ENCODE measurements at places on chromosomes 12 and 14.

DNA sequence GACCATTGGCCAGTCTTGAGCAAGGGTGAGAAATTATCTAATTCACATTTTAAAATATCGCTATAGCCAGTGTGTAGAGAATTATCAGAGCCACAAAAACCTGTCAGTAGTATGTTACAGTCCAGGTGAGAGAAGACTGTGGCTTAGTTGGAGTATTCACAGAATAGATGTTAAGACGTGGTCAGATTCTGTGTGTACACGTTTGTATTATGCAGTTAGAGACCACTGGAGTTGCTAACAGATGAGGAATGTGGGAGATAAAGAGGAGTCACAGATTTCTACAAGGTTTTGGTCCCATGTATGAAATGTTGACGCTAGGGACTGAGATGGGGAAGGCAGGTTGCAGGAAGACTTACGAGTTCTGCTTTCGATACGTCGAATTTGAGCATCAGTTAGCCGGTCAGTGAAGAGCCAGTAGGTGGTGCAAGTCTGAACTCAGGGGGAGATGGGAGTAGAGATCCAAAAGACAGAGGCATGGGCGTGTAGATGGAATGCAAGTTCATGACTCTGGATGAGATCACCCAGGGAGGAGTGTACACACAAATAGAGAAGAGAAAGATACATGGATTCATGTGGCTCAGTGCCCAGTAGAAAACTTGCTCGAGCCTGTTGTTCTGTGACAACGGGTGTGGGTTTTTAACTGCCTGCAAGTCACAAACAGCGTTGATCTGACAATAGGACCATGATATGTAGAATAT lies 114.8 kb upstream of the FLRT2 start:
- peak; percentile 89 for DNase-seq

GRCh38 chr14:77200406-77200985 lies 18.9 kb downstream of the TMEM63C start:
- no peak for DNase-seq

DNA sequence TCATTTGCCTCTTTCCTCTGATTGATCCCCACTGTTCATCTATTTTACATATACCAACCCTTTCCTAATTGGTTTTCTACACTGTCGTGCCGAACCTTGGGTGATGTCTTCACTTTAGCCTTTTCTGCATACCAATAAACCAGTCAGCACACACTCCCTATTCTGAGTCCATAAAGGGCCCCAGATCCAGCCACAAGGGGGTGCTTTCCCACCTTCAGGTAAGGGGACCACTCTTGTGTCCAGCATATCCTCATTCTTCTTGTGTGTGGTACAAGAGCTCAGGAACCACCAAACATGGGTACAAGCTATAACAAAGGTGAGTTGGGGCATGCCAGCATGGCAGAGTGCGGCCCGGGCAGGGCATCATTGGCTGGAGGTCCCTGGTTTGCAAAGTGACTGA lies 859.8 kb downstream of the FSCB start:
- DNase-seq, result no peak

DNA sequence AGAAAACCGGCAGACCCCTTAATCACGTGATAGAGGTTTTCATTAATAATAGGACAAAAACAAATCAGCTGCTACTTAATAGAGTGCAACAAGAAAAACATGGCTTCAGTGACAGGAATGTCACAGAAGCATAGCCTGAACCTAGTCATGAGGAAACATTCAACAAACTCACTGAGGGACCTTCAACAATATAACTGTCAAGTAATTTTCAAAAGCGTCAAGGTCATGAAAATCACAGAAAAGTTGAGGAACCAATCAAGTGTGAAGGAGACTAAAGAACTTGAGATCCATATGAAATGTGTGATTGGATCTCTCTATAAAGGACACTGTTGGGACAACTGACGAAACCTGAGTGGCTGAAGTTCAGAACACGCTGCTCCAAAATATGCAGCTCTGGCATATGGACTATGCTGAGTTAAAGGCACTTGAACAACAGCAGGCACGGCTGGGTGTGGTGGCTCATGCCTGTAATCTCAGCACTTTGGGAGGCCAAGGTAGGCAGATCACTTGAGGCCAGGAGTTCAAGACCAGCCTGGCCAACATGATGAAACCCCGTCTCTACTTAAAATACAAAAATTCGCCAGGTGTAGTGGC lies 16.3 kb downstream of the NDUFA12 start:
- DNase-seq, result no peak

GRCh38 chr14:75343911-75344310 lies 65.3 kb downstream of the FOS start:
- no peak for DNase-seq

GRCh38 chr14:105055736-105056302 lies 9.4 kb downstream of the GPR132 start:
- no peak for DNase-seq

DNA sequence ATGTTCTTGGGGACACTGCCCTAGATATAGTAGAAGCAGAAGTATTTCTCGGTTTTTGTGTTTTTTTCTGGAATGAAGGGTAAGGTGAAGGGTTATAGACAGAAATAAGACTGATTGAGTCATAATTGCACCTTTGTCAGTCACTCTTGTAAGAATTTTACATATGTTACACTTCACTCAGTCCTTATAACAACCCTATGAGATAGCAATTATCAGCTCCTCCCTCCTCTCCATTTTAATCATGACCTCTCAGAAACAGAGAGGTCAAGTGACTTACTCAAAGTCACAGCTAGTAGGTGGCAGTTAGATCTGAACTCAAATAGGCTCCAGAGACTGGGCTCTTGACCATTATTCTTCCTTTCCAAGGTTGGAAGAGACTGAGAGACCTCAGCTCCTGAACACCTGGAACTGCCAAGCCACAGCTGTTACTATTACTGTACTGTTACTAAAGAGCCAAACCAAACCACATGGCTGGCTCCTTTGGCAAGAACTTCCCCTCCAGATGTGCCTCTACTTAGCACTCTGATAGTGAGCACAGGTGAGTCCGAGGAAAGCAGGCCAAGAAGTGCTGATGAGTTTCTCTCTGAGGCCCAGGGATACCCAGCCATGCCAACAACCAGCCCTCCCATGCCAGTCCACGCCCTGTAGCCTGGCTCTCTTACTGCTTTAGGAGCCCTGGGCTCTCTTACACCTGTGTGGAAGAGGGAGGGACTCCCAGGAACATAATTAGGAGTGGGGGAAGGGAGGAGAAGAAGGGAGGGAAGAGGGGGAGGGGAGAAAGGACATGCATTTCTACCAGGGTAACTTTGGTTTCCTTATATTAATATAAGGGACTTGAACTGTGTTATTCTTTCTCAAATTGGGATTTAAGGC lies 121.3 kb downstream of the CRADD start:
- no peak for DNase-seq

- DNase-seq, result no peak
These were observed 15.3 kb upstream of the NUDT14 start for GRCh38 chr14:105196265-105196960.

- no peak for DNase-seq
These were observed 35.8 kb downstream of the TIMELESS start for GRCh38 chr12:56413392-56413791.

GRCh38 chr14:68181519-68182326 lies 362.1 kb downstream of the RAD51B start:
- DNase-seq, result peak; percentile 69

DNA sequence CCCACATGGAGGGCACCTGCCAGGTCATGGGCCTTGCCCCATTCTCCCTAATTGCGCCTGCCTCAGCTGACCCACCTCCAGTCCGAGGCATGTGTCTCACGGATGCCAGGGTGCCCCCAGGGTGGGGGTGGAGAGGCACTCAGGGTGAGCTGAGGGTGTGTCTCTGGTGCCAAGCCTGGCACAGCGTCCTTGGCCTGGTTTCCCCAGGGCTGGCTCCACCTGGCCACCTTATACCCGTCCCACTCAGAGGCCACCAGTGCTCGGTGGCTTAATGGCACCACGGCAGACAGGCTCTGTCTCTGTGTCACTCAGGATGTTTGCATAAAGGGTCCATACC lies 33.6 kb upstream of the TDRD9 start:
- DNase-seq, result no peak

GRCh38 chr12:132276827-132277373 lies 52.5 kb downstream of the GALNT9 start:
- DNase-seq, result no peak

DNA sequence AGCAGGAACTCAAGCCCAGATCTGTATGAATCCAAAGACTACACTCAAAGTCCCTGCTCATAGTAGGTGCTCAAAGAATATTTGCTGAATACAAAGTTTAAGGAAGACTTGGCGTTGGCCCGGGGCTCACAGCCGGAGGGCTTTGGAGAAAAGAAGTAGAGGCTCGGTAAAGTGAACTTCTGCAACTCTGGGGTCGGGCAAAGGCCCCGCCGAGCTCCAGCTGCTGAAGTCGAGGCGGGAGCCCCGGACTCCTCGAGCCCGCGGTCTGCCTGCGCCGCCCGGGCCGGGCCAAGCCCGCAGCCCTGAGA lies 335 bp downstream of the GCN1 start:
- no peak for DNase-seq

DNA sequence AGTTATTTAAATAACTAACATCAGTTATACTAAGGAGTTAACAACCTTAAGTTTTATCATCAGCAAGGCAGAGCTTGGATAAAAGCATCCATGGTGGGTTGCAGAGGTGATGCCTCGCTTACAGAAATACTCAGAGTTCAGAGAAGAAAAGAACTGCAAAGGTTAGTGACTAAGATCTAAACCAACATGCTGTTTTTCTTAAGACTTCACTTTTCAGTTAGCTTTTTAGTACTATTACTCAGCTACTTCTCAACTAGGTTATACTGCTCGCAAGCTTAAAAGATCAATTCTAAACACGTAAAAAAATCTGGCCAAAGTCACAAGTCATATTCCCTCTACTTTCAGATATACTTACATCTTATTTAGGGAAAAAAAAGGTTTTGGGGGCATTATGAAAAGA lies 2.8 kb downstream of the PPP1CC start:
- no peak for DNase-seq

- no peak for DNase-seq
These were observed 31.1 kb downstream of the SLC38A4 start for GRCh38 chr12:46794593-46795190.

DNA sequence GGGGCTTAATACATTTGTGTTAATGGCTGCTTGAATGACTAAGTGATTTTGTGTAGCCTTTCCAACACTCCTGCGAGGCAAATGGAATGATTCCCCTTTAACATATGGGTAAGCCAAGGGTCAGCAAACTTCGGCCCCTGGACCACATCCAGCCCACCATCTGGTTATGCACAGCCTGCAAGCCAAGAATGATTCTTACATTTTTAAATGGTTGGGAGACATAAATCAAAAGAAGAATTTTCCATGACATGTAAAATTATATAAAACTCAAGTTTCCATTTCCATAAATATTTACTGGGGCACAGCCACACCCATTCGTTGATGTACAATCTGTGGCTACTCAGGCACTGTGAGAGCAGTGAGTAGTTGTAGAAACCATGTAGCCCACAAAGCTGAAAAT lies 9.0 kb downstream of the SLC8B1 start:
- no peak for DNase-seq

- no peak for DNase-seq
These were observed 106.3 kb downstream of the RIN3 start for GRCh38 chr14:92619671-92620456.

- DNase-seq, result no peak
These were observed 415.4 kb downstream of the ZFP36L1 start for GRCh38 chr14:68377459-68377858.

- no peak for DNase-seq
These were observed 271.8 kb downstream of the ALG10 start for GRCh38 chr12:34294137-34294536.
